ENCODE measurements at places on chromosomes 6 and 20.

DNA sequence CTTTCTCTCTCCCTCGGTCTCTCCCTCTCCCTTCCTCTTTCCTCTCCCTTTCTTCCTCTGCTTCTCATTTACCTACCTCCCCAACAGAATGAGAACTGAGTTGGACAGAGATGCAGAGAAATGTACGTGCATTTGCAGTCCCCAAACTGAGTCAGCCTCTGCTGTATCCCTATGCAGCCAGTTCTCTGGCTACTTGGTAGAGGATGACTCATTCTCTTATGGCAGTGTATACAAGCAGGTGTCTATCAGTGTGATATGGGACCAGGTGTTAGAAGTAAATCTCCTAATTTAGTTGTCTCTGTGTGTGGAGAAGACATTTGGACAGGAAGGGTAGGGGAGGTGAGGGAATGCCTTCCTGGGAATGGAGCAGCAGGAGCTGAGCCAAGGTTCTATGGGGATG, 470.8 kb downstream of the CD109 start:
- no peak for DNase-seq

DNA sequence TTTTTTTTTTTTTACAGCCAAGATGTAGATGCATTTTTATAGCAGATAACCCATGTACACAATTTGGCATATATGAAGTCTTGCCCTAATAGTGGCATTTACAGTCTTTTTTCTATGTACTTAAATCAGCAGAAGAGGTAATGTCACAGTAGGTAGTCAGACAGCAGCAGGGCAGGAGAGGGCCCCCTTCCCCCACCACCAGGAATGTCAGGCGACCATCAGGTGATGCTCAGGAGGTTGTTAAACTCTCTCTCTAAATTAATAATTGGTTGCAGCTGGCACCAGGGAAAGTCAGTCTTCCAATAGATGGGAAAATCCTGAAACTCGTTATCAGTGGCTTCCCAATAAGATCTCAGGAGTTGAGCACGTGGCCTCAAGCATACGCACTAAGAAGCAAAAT, 188.0 kb upstream of the ADGRB3 start:
- no peak for DNase-seq

- DNase-seq, result peak; percentile 33
Measured at GRCh38 chr6:16964553-16965499, 137.0 kb upstream of the STMND1 start.

DNA sequence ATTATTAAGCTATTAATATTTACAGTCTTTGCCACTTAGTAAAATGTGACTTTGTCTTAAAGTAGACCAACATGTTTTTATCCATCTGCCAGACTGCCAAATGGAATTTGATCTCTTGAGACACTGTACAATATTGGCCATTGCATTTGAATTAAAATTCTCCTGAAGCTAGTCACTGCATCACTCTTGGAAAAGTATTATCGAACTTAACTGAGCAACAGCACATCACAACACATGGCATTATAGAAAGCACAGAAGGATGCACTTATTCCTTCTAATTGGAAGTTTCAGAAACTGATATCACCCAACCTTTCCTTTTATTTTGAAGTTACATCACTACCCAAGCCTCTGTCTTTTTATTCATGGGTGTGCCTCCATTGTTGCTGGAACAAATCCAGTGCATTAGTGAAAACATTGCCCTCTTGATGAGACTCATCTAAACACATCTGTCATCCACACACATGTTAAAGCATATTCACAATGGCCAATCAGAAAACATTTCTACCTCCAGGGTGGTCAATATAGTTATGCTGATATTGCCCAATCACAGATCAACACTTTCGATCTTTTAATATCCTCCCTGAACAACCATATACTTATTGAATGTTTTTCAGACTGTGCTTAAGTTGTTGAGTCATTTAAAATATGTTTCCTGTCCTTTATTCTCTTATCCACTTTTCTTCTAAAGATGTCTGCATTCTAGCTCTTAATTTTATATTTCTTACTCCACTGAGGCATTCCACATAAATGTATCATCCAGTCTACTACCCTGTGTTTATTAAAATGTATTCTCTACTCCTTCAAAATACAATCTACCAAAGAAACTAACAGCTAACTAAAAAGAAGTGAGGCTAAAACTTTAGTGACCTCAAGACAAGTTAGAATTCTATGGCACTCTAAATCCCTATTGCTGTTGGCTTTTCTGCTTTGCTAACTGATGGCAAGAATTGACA, 535.0 kb downstream of the RFPL4B start:
- no peak for DNase-seq

DNA sequence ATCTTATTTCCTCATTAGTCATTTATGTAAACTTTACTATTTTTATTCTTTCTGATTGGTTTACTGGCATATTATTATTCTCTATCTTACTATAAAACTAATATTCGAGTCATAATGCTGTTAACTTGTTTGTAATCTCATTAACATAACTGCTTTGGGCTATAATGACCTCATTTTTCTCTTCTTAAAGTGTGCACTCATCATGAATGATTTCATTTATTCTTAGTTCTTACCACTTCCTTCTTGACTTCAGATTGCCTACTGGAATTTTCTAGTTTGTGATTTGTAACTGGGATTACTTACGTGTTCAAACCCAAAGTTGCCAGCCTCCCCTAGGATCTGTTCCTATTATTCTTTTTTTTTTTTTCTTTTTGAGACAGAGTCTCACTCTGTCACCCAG, 91.8 kb upstream of the TNFAIP3 start:
- DNase-seq, result no peak

GRCh38 chr20:30815577-30816181, 441.8 kb upstream of the DEFB115 start:
- no peak for DNase-seq
